ENCODE measurements at places on chromosomes 4 and X. TPM values are rescaled to one million over a fixed set of nuclear protein-coding genes. Genes with fewer than 3 reads are reported as not detected.
A peak's percentile ranks its signal among the peaks of the same experiment; 100 is the strongest.

GRCh38 chr4:47519239-47519883, 34.3 kb downstream of the ATP10D start:
- DNase-seq = no peak

DNA sequence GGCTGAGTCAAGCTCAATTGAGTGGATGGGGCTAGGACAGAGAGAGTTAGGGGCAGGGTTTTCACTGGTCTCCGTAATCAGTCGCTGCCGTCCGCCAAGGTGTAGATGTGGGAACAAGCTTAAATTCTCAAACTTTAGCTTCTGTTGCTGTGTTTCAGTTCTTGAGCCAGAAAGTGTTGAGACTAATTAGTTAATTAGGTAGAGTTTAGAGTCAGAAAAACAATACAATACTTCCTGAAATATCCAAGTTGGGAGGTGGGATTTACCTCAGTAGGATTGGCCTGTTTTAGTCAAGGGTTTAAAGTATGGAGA, 1.1 kb upstream of the UBE2D3 start:
- no peak for DNase-seq

The DCAF4L1 gene
- 0.05 TPM for total RNA-seq

GRCh38 chr4:99402765-99403164, 32.4 kb downstream of the ADH7 start:
- no peak for DNase-seq

DNA sequence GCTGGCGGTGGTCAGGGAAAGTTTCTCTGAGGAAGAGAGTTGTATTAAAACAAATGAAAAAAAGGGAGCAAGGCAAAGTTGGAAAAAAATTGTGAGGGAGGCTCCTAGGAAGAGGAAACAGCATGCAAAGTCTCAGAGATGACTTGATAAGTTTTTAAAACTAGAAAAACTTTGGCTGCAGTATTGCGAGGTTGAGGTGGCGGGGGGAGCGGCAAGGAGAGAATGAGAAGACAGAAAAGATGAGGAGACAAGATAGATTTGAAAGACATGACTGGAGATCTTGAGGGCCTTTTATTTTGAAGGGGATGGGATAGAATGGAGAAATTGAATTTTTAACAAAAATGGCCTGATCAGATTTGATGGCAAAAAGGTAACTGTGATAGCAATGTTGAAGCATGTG, 4.8 kb upstream of the UBE2D3 start:
- DNase-seq = no peak

The SLC39A8 gene
- 104 TPM for total RNA-seq

DNA sequence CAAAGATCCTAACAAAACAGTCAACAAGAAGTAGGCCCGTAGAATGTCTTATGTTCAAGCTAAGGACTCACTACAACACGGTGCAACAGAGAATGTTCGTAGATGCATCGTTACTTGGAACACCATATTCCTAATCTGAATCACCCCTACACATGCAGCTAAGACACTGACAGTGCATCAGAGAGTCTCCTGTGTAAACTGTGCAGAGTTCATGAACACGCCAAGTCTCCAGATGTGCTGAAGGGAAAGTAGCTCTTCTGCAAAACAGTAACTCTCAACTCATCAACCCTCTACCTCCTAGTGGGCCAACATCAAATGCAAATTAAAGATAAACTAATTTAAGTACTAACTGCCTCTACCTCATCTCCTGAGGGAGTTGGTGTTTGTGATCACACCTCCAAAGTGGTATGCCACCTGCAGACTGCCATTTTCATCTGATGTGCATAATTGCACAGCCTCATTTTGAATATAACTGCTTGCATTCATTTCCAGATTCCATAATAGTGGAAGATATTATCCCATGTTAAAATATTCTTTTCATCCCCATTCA, 73.5 kb downstream of the MOSPD2 start:
- DNase-seq = no peak

DNA sequence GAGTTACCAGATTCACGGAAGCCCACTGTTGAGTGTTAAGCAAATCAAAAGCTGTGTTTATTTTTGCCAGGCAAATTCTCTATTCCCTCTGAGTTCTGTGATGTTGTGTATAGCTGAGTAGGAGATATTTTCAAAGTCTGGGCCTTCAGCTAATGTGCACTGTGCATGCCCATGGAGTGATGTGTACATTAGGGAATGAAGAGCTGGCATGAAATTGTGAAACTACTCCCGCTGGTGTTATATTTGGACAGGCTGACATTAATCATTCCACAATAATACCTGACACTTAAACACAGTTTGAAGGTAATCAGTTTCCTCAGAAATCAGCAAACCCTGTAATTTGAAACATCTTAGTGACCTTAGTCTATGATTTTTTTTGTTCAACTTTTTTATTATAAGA, 88.1 kb upstream of the MBNL3 start:
- no peak for DNase-seq

DNA sequence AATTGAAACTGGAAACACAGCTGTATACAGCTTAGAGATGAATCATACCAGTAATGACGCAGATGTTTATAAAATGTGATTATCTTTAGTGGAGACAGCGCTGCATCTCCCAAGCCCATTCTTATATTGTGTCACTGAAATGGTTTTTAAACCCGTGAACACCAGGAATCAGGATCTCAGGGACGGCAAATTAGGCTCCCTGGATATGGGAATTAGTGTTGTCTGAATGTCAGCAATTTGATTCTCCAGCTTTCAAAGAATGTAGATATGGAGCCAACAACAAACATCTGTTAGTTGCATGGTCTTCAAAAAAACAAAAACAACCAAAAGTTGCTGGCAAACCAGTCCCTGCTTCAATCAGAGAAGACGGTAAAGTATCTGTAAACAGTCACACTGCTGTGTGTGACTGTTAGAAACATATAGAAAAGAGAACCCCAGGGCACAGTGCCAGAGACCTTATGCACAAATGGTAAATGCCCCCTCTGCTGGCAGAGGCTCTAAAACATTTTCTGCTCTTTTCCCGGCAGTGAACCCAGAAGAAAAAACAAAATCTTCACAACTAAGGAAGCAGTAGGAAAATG, 351.9 kb upstream of the FTHL17 start:
- peak; percentile 34 for DNase-seq

The MTTP gene
- 1.3 TPM for total RNA-seq

The NDUFA1 gene
- total RNA-seq = 221 TPM
